Caki2 (cell line): ENCODE measurements at places on chromosomes 1 and 21.

DNA sequence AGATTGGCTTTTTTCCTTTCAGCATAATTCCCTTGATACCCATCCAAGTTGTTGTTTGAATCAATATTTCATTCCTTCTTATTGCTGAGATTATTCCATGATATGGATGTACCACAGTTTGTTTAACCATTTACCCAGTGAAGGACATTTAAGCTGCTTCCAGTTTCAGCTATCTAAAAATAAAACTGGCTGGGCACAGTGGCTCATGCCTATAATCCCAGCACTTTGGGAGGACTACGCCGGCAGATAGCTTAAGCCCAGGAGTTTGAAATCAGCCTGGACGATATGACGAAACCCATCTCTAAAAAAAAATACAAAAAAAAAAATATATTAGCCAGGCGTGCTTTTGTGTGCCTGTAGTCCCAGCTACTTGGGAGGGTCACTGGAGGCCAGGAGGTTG, 32.6 kb downstream of the SEMA6C start:
- DNase-seq: no peak

DNA sequence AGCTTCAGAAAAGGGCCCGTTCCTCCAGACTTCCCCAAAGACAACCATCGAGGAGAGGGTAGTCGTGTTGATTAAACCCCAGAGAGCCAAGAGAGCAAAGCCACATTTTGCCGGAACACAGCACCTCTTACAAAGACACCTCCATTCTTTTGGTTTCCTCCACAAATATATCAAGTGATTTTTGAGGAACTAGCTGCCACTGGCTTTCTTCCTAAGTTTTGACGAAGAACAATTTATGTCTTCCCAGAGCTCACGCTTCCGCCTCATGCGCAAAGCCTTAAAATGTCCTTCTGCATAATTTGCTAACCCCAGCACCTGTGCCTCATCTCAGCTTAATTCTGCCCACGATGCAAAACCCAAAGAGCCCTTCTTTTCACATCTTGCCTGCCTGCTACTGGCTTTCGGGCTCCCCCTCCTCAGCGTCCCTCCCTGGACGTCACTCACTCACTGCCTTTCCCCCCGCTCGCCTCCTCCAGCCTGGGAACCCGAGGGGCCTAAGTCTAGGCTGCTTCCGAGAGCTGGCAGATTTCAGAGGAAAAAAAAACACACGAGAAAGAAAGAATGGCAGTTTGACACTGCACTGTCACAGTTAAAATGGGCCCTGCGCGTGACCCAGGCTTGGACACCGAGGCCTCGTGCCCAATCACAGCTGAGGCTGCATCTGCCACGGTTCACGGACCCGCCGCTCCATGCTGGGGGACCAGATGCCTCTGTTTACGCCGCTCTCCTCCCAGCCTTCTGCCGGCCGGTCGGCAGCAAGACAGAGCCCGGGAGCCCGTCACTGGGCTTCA, 77.6 kb upstream of the IFNAR2 start:
- no peak for DNase-seq

DNA sequence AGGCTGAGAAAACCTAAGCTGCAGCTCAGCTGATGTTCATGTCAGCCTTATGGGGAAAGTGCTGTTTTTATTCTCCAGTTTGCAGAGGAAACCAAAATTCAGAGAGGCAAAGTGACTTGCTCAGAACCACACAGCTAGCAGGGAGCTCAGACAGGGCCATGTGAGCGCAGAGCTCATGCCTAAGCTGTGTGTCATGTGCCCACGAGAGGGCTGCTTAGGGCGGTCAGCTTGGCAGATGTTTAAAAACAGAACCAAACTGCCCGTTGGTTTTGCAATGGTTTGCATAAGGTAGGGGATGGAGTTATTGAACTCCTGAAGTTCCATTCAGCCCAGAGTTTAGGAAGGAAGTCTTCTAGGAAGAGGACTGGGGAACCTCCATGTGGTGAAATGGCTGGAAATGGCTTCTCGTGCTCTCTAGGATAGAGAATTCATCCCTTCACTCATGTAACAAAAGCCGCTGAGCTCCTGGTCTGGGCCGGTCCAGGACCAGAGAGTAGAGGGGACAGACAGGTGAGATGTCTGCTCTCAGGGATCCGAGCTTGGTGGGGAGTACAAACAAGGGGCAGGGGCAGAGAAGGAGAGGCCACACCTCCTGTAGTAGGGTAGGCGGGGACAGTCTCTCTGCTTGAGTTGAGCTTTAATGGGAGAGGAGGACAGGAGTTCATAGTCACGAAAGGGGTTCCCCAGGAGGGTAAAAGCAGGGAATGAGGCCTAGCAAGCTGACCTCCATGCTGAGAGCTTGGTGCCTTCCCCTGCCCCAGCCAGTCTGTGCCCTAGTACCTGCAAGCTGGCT, 46.9 kb downstream of the ARHGEF10L start:
- DNase-seq: peak; percentile 45

DNA sequence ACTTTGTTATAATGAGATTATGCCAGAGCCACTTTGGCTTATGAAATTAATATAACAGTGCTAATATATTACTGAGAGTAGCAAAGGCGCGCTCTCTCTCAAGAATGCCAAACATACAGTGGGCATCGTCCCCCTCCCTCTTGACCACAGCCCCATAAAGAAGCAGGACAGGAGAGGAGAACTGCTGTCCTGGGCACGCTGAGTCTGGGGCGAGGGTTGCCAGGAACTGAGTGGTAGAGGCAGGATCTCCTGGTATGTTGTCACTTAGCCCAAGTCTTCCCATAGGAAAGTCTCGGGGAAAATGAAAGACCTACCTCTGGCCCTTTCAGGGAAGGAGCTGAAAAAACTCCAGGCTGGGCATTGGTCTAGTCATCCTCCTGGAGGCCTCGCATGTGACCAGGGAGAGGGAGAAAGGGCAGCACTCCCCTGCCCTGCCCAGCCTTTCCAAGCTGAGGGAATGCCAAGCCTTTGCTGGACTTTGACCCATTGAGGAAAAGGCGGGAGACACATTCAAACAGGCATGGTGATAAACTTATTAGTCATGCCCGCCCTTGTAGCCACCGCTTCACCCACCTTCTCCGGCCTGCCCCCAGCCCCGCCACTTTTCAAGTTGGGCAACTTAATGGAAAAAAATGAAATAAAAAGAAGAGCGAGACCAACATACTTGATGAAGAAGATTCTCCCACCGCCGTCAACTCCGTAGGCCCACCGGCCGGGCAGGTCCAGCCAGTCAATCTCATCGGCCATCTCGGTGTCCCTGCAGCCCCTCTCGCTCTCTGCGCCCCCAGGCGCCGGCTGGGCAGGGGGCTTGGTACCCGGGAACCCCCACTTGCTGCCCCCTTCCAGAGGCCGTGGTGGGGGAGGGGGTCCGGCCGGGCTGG, 17.4 kb upstream of the PLEKHA6 start:
- DNase-seq: peak; percentile 95

- DNase-seq: peak; percentile 54
Observed at GRCh38 chr21:15050568-15051377, 14.0 kb downstream of the NRIP1 start.

- DNase-seq: no peak
Observed at GRCh38 chr1:36007741-36008140, 76.2 kb upstream of the TEKT2 start.

DNA sequence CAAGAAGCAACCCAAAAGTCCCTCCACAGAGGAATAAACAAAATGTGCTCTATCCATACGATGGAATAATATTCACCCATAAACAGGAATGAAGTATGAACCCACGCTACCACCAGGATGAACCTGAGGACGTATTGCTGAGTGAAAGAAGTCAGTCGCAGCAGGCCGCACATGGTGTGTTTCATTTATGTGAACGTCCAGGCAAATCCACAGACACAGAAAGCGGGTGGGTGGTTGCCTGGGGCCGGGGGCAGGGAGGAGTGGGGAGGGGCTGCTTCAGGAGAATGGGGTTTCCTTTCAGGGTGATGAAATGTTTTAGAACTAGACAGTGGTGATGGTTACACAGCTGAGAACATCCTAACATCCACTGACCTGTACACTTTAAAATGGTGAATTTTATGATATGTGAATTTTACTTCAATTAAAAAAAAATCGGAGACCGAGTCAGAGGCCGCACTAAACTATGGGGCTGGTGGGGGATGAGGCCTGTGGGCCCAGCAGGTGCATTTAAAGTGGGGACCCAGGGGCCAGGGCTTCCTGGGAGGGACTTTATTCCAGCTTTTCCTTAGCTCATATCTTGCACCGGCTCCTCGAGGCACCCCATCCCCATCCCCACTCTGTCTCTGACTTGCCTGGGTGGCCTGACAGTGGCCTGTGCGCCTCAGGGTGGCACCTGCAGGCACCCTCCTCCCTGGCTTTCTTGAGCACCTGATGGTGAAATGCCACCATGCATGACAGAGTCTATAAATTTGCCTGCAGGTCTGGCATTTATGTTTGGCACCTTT, 392.6 kb upstream of the VAMP3 start:
- DNase-seq: no peak

DNA sequence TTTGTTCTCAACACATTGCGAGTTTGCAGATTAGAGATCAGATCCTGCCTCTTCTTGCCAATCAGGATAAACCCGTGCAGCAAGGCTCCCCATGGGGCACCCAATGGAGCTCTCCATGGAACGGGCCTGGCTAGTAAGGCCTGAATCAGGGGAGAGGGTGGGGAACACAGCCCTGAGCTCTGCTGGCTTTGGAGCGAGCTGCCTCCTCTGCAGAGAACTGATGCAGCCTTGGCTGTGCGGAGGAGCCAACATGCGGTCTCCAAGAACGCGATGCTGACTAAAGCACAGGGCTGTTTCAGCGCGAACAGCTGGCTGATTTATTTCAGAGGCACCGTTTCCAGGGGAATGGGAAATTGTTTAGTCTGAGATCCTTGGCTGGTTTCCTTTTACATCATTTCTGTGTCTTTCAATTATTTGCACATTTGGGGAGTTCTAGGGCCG, 139.7 kb downstream of the TSEN15 start:
- no peak for DNase-seq

GRCh38 chr1:101907264-101907663, 89.5 kb downstream of the OLFM3 start:
- no peak for DNase-seq

DNA sequence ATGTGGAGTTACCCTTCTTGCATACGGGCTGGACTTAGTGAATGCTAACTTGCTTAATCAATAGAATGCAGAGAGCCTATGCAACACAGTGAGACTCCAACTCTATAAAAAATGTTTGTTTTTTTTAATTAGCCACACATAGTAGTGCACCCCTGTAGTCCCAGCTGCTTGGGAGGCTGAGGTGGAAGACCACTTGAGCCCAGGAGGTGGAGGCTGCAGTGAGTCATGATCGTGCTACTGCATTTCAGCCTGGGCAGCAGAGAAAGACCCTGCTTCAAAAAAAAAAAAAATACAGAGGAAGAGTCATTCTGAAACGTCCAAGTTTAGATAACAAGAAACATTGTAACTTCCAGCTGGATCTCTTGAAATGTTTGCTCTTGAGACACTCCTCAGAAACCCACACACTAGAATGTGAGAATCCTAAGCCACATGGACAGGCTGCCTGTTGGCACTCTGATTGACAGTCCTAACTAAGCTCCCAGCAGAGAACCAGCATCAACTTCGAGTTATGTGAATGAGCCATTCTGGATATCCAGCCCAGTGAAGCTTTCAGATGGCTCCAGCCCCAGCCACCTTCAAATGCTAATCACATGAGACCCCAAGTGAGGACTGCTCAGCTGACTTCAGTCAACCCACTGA, 20.0 kb upstream of the CAP1 start:
- no peak for DNase-seq

DNA sequence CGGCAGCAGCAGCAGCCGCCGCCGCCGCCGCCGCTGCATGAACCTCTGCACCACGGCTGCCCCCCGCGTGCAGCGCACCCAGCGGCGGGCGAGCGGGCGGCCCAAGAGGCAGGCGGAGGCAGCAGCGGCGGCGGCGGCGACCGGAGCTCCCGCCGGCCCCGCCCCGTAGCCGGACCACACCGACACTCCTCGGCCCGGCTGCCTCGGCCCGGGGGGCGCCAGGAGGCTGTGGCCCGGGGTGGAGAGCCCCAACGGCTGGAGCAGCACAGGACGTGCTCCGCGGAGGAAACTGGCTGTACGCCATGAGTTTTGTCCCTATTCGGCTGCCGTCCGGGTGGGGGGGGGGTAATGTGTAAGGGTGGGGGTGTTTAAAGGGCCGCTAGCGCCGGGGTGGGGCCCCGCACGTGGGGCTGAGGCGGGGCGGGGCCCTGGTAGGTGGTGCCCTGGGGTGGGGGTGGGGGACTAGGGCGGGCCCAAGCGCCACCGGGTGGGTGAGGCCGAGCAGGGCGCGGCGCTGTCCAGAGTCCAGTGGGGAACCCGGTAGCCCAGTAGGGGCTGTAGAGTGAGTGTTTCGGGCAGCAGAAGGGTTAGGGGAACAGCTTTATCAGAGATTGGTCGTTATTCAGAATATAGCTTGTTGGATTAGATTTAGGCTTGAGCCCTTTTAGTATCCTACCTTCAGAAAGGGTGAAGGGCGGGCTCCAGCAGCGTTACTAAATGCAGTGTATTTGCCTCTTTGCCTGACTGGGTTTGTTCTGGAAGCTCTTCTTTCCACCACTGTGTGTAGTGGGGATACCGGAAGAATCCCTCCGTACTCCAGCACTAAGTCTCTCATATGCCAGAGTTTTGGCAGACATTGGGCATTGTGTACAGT, at the start of gene FAM78B:
Gene FAM78B (minus strand): TSS at position 304 of the 874 bp plus-strand sequence. CDS start 753 bp downstream, outside the sequence.
- DNase-seq: peak; percentile 68

DNA sequence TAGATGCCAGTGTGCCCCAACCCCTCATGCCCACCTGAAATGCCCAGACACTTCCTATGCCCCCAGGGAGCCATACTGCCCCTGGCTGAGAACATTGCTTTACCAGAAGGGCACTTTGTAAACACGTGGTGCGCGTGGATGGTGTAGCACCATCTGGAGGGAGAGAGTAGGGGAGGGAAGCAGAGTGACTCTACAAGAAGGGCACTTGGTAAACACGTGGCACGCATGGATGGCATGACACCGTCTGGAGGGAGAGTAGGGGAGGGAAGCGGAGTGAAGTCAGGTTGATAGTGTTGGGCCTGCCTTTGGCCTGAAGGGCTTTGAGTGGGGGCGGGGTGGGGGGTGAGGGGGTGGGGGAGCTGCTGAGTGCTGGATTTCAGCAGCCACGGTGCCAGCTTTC, 324.0 kb upstream of the VAMP3 start:
- no peak for DNase-seq

- no peak for DNase-seq
Observed at GRCh38 chr1:193025218-193025617, 33.9 kb downstream of the UCHL5 start.

DNA sequence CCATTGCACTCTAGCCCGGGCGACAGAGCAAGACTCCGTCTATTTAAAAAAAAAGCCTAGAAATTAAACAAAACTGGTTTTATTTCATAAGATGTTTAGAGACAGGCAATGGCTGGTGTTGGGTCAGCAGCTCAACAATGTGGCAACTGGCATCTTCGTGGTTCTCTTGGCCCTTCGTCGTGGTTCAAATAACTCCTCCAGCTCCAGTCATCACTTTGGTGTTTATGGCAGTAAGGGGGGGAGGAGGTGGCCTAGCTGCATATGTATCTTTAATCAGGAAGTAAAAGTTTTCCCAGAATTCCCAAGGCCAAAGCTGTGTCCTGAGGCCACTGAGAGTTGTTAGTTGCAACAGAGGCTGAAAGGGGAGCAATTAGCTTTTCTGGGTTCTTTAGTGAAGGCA, 13.0 kb upstream of the LTN1 start:
- DNase-seq: no peak

GRCh38 chr1:238558156-238558555, 667.4 kb upstream of the ZP4 start:
- DNase-seq: no peak
